Globus pallidus (tissue), 1 donor: ENCODE measurements at places on chromosomes 7 and 10.

DNA sequence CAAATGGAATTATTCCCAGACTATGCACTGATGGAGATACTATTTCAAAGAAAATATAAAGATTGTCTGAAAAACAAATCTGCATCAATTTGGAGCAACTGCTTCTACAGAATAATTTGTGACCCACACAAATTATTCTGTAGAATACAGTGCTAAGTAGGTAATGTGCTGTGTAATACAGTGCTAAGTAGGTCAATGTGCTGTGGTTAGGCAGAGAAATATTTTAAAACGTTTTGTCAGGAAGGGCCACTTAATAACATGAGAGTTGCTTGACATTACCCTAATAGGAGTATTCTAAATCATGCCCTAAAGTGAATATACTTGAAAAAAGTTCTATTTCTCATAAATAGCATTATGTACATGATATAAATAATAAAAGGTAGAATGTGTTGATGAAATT is 116.5 kb upstream of the KCND2 start:
- no peak for DNase-seq

- DNase-seq = no peak
Observed at GRCh38 chr10:76657337-76658012, 980.1 kb downstream of the KCNMA1 start.

DNA sequence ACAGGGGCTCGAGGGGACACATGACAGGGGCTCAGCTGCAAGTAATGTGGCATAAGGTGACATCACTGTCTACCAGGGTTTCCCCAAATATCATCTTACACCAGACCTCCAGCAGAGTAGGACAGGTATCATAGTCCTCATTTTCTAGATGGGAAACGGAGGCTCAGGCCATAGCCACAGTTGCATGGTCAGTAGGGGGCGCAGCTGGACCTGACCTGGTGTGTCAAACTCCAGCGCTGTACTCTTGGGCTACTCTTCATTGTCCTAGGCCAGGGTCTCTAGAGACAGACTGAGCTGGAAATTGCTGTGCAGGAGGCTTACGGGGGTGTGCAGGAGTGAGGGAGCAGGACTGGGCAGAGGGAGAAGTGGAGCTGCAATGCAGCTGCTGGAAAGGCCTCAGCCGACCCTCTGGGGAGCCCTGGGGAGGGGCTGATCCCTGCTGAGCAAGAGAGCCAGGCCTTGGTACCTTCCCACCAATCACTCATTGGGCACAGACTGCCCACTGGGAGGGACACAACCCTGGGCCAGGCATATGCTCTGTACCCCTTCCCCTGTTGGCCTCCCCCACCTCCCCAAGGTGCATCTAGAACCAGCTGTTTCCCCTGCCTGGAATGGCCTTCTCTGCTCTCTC is 89.9 kb downstream of the CDH23 start:
- peak; percentile 37 for DNase-seq

- peak; percentile 19 for DNase-seq
Observed at GRCh38 chr10:87506956-87507355, 2.3 kb downstream of the MINPP1 start.

DNA sequence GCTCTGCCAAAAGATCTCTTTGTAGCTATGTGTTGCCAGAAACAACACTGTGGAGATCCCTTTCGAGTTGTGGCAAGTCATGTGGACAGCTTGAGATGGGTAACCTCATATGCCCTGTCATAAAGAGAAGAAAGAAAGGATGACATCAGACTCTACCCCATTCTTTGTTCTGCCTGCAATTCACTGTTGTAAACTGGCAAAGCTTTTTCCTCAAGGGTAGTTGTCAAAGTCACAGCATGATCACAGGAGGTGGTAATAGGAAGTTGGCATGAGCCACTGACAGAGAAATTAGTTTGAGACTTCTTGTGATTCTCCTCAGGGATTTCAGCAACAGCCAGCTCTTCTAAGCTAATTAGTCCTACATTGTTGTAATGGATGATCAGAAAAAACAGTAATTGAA is 19.4 kb upstream of the MINDY3 start:
- no peak for DNase-seq

GRCh38 chr7:108225531-108226181 is 95.5 kb upstream of the LAMB4 start:
- no peak for DNase-seq

DNA sequence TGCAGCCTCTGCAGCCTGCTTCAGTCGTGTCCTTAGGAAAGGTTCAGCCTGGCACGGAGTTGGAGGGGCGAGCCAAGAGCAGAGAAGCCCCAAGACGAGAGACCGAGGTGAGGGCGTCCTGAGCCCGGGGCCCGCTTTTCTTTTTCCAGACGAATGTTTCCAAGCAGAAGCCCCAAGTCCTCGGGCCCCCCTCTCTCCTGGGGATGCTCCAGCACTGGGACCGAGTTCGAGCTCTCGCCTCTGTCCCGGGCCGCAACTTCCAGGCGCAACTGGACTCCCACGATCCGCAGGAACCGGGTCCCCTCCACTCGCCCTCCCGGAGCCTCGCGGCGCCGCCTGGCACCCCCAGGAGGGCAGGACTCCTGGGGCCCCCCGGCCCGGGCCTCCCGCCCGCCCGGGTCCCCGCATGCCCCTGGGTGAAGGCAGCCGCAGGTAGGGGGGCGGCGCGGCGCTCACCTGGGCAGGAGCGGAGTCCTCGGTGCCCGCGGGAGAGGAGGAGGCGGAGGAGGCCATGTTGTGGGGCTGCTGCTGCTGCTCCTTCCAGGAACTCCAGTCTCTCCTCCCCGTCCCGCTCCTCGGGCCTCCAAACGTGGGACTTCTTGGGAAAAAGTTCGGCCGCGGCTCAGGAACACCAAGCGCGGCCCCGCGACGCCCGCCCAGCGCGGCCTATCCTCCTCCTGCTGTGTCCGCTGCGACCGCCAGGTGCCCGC is 45.3 kb upstream of the CDK1 start:
- DNase-seq = no peak

DNA sequence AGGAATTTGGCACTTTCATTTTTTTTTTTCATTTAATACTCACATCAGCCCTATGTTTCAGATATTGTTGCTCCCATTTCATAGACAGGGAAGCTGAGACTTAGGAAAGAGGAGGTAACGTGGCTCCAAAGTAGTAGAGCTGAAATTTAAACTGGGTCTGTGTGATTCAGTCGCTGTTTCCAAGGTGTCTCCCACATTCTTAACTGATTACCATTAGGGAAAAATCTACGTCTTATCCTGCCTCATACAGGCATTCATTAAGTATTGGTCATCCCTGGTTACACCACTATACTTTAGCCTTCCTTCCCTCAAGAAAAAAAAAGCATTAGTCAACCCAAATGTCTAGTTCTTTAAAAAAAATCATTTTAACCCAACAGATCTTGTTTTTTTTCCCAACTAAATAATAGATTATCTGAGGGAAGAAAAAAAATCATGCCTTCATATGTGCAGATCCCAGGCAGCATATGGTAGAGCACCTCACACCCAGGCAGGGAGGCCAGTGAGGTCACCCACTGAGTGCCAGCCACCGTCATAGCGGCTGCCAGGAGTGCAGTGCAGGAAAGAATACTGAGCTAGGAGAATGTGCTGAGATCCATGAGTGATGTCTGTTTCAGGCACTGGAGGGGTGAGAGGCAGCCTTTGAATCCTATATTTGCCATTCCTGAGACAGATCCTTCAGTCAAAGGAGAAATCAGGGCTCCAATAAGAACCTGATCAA is 59.0 kb upstream of the SORCS3 start:
- no peak for DNase-seq

GRCh38 chr7:155256081-155256760 is 41.5 kb upstream of the INSIG1 start:
- no peak for DNase-seq

DNA sequence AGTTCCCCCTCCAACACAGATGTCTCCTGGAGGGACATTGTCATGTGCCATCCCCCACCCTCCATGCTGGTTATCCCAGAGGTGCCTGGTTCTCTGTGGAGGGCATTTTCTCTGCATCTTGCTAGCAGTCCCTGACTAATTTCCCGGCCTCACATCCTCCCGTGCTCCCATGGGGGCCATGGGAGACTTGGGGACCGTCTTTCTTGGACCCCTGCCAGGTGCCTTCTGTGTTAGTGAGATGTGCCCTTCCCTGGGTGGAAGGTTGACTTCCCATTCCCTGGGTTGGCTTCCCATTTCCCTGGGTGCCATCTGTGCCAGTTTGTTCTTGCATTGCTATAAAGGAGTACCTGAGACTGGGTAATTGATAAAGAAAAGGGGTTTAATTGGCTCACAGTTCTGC is 22.5 kb upstream of the GNA12 start:
- no peak for DNase-seq

- no peak for DNase-seq
Observed at GRCh38 chr10:28709001-28709710, 31.8 kb downstream of the BAMBI start.

DNA sequence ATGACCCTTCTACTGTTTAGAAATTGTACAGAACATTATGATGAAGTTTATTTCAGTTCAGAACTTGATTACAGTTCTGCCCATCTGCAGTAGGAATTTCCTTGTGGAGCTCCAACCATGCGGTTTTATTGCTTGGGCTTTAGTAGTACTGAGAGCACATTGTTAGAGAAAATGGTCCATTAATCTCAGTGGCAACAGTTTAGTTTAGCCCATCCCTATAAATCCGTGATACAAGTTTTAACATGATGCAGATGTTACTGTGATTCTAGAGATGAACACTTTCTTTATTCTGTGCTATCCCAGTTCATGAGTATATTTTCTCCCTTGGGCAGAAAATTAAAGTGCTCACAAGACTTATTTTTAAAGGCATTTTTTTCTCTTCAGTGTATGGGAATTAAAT is 84.8 kb upstream of the FZD8 start:
- no peak for DNase-seq

DNA sequence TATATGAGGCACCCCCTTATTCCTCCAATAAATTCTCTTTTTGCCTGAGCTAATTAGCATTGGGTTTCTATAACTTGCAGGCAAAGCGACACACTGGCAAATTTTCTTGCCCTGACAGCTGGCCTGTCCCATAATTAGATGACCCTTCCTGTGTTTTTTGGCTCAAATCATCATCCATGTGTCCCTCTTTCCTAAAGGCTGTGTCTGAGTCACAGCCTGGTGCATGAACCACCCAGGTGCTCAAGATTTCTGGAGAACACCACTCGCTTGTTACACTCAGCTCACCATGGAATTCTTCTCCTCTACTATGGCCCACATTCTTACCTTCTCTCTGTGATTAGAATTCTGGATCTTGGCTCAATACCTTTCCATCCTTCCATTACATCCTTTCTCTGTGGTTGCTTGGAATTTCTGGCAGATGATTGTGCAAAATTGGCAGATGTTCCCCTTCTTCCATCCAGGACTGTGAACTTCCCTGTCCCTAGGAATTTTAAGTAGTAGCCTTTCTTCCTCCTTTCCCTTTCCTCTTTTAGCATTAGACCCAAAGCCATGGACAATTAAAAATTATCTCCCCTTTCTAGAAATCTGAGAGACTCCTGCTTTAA is 116.0 kb upstream of the ANKRD1 start:
- no peak for DNase-seq
